ENCODE measurements at places on chromosomes 1 and 21. TPM values are rescaled to one million over a fixed set of nuclear protein-coding genes. Genes with fewer than 3 reads are reported as not detected.

DNA sequence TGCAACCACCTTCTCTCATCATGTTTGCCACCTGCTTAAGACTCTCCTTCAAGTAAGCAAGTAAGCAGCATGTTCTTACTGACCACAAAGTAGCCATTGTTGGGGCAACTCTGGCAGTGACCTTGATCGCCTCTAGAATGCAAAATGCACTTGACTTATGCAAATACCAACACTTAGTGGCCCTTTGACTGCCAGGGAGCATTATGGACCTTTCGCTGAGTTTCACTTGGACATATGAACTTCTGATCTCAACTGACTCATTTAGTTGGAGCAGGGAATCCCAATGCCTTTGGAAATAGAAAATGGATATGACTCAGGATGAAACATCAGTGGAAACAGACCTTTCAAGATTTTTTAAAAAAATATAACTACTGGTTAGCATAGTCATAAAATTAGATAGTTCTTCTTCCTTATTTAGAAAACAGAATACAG, 6.1 kb upstream of the PLA2G5 start:
- H3K27ac ChIP-seq: no peak overlapping the region
- peaks cover 20% of the 10 kb centered on the region for H3K4me1 ChIP-seq
- no peak overlapping the region for H3K4me3 ChIP-seq
- no peaks in the 10 kb centered on the region for H3K36me3 ChIP-seq

DNA sequence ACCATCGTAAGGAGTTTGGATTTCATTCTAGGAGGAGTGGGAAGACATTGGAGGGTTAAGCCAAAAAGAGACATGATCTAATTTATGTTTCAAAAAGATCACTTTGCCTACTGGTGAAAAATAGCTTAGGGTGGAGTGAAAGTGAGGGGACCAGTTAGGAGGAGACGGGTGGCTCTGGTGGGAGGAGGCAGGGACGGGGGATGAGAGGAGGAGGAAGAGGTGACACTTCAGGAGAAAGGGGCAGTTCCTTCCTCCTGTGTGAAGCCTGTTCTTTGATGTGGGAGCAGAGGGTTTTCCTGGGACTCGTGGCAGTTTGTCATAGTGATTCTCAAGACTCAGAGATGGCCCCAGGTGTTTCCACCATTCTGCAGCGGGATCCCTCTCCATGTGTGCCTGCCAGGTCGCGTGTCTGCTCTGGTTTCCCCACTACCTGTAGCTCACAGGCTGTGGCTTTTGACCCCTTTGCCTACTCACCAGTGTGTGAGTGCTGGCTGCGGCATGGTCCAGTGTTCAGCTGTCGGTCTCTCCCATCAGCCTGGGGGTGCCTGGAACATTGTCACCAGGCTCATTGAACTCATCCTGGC, 102.4 kb downstream of the CNIH3 start:
- no peak overlapping the region for H3K4me3 ChIP-seq
- no peaks in the 10 kb centered on the region for H3K36me3 ChIP-seq
- DNase-seq: no peak
- H3K27ac ChIP-seq: no peak overlapping the region

DNA sequence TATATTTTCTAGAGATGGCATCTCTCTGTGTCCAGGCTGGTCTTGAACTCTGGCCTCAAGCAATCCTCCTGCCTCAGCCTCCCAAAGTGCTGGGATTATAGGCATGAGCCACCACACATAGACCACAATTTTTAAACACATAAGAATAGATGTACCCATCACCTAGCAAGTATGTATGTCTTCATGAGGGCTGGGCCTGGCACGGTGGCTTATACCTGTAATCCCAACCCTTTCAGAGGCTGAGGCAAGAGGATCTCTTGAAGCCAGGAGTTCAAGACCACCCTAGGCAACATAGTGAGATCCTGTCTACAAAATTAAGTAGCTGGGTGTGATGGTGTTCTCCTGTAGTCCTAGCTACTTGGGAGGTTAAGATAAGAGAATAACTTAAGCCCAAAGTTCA, 13.8 kb downstream of the UQCRH start:
- peaks cover 37% of the 10 kb centered on the region for H3K36me3 ChIP-seq
- no peaks in the 10 kb centered on the region for H3K27me3 ChIP-seq
- H3K4me1 ChIP-seq: peaks cover 9% of the 10 kb centered on the region
- no peak overlapping the region for H3K4me3 ChIP-seq

DNA sequence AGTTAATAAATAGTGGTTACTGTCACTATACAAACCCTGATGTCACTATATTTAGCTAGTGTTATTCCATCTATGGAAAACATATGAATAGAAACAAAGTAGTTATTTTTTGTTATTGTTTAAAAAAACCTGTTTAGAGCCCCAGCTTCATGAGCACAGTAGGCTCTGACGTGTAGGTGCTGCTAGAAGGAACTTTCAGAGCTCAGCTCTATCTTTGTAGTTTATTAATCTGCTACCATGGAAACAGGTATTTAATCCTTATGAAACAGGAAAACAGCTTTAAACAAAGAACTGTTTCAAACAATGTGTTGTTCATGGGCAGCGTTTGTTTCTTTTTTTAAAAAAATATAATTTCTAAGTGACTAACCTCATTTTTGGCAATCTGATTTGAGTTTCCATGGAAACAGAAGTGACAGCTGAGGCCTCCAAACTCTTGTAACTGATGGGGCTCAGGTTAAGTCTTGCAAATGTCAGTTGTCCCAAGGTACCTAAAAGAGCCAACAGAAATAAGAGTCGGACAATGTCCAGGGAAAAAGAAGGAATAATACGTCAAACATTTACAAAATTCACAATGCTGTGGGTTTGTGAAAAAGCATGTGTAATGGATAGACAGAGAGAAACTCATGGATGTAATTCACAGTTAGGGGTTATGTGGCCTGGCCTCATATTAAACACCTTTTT, 162.0 kb upstream of the C21orf91 start:
- H3K27ac ChIP-seq: no peak overlapping the region
- H3K4me1 ChIP-seq: no peaks in the 10 kb centered on the region
- no peak for DNase-seq
- no peaks in the 10 kb centered on the region for H3K27me3 ChIP-seq
- no peak overlapping the region for H3K4me3 ChIP-seq

The B4GALT3 gene
- 18.5 TPM for total RNA-seq

The ANGPTL3 gene
- total RNA-seq: under 0.01 TPM

The ALX3 gene
- total RNA-seq: not detected

The FCER1G gene
- total RNA-seq: 0.29 TPM

The RNF186 gene
- total RNA-seq: not detected

The TINAGL1 gene
- total RNA-seq: 50.3 TPM
